CD4-positive, alpha-beta T cell treated with Interleukin-21 for 1 hour (primary cell): ENCODE measurements at places on chromosomes 12 and 14.
A peak's percentile ranks its signal among the peaks of the same experiment; 100 is the strongest.

GRCh38 chr12:115752913-115753726, 524.4 kb downstream of the MED13L start:
- no peak for DNase-seq

GRCh38 chr12:69062621-69063237, 129.8 kb upstream of the CPM start:
- no peak for DNase-seq

GRCh38 chr14:23487216-23487615, 17.7 kb downstream of the NGDN start:
- no peak for DNase-seq

DNA sequence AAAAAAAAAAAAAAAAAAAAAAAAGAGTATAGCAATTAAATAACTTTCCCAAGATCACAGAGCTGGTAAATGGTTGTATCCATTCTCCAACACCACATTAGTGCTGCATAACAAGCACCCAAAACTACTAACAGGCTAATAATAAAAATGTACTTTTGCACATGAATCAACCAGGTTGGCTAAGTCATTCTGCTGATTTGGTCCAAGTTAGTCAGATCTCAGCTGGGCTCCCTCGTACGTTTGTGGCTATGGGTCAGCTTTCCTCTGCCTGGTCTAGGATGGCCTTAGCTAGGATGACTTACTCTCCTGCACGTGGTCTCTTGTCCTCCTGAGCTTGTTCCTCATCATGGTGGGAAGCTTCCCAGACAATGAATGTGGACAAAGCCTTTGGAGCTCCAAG, 7.9 kb upstream of the PLEKHG6 start:
- no peak for DNase-seq

- DNase-seq: no peak
These were observed 29.4 kb downstream of the NUAK1 start for GRCh38 chr12:106109168-106109910.

- DNase-seq: no peak
These were observed 7.6 kb downstream of the ZBTB42 start for GRCh38 chr14:104808456-104808855.

GRCh38 chr12:103852498-103852997, 11.5 kb upstream of the NT5DC3 start:
- DNase-seq: no peak

DNA sequence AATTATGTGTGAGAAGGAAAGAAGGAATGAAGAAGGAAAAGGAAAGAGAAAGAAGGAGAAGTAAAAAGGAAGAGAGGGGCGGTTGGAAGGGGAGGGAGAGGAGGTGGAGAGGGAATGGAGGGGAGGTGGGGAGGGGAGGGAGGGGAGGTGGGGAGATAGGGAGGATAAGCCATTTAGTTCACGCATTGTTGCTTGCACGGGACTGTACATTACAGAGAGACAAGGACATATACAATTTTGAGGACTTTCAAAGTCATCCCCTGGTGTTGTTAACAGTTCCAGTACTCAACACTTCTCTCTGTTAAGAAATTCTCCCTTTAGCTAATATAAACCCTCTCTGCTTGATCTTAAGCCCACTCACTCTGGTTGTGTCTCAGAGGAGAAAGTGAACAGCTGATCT, 312.5 kb downstream of the GRIN2B start:
- DNase-seq: no peak

DNA sequence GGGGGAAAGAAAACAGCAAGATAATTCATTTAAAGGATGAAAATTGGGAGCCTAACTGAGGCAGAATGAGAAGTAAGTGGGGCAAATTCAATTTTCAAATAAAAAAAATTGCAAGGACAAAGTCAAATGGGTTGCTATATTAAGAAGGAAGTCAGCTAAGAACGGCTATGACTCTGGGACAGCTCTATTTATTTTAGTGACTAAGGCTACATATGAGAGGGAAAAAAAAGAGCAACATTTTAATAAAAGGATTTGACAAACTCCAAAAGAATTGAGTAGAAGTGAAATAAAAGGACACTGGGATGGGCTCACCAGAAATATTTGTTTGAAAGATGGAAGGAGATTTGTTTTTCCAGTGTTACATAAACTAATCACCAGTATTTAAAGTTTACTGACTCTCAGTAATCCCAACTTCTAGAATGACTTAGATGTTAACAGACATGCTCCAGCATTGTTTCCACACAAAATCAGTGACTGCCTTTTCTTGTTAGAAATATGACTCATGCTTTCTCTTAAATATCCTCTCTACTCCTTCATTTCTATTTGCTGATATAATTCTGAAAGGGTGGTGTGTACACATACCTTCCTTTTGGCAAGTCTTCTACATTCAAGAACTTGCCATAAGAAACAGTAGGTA, 198.5 kb downstream of the SLC25A21 start:
- DNase-seq: no peak

- no peak for DNase-seq
These were observed 12.5 kb downstream of the SGPP1 start for GRCh38 chr14:63715360-63715759.

DNA sequence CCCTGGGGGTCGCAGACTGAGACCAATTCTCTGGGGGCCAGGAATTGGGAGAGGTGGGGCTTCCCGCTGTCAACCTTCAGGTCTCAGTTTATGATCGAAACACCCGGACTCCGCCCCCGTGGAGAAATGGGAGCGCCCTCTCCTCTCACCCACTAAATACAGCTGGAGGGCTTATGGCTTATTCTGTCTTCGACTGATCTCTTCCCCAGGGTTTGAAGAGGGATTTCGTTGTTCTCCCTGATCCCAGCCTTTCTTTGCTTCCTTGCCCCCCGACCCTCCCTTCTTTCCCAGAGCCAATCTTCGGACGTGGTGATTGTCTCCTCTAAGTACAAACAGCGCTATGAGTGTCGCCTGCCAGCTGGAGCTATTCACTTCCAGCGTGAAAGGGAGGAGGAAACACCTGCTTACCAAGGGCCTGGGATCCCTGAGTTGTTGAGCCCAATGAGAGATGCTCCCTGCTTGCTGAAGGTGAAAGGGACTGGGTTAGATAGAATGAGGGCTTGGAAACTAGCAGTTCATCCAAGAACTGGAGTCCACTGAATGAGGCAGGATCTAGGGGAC, 607 bp downstream of the OS9 start:
- DNase-seq: no peak

DNA sequence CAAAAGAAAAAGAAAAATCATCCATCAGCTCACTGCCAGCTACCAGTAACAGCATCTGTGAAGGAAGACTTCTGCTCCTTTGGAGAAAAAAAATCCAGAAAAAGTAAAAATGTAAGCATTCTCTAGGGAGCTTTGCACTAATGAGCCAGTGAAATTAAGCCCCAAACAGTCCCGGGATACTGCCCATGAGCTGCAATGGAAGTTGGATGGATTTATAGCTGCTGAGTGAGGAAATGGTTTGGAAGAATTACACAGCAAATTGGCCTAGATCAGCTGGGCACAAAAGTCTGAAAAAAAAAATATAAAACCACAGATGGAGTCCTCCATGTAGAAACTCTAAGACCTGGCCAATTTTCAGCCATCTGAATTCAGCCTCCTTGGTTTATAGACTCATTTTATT, 462.9 kb upstream of the USP15 start:
- no peak for DNase-seq

GRCh38 chr14:91059576-91060350, 678 bp downstream of the RPS6KA5 start:
- peak; percentile 64 for DNase-seq

DNA sequence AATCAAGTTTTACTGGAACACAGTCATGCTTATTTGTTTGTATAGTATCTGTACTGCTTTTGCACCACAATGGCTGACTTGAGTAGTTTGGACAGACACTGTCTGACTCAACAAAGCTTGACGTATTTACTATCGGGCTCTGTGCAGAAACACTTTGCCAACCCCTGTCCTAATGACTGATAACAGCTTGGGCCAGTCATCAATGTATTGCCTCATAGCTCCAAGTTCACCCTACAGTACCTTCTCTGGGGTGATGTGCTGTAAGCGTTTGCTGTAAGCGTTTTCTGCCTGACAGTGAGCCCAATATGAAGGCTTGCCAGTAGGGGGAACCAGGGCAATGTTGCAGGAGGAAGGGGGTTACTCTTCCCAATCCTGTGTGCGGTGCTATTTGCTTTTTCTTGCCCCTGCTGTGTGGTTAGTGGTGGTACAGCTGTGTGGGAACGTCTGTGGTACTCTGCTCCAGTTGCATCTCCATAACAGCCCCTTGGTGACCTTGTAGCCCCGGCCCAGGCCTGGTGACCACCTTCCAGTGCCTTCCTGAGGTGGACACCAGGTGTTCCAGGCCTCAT, 5.4 kb upstream of the CCDC177 start:
- no peak for DNase-seq

- DNase-seq: no peak
These were observed 133.9 kb upstream of the SCAF11 start for GRCh38 chr12:46124132-46124847.

DNA sequence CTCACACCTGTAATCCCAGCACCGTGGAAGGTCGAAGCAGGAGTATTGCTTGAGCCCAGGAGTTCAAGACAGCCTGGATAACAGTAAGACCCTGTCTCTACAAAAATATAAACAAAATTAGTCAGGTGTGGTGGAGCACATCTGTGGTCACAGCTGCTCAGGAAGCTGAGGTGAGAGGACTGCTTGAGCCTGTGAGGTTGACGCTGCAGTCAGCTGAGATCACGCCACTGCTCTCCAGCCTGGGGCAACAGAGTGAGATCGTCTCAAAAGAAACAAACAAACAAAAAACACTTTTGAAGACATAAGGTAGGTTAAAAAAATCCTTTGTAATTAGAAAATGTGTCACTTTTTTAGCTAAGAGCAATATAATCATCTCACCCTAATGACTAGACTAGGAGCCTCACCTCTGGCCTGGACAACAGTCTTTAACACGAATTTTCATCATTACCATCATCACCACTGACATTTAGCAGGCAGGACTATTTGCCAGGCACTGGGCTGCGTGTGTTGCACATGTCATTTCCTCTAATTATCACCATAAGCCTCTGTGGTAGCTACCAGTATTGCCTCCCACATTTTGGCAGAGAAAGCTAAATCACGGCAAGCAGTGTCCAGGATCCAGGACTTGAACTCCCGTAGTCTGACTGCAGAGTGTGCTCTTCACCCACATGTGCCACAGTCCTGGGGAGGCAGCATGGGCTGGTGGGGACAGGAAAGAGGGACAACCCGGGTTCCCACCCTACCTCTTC, 4.6 kb upstream of the SYCP3 start:
- DNase-seq: peak; percentile 10
